ENCODE measurements at places on chromosomes 2 and 18.

GRCh38 chr2:72603481-72603880 lies 222.4 kb downstream of the EXOC6B start:
- DNase-seq: no peak

- DNase-seq: no peak
These were observed 1267.6 kb upstream of the PIK3C3 start for GRCh38 chr18:40687399-40687798.

DNA sequence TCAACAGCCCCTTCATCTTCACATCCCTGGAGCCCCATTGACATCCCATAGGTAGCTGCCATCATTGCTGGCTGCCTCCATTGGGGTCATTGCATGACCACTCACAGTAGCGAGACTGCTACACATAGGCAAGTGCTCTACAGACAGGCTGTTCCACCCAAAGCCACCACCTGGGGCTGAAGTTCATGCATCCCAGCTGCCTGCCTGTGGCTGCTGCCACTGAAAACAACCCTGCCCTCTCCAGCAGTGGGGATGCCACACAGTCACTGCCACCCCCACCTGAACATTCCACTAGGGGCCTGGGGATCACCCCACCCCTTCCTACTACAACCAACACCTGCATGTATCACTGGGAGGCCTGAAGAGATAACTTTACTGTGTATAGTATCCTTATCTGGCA lies 59.5 kb upstream of the CTAGE1 start:
- no peak for DNase-seq

DNA sequence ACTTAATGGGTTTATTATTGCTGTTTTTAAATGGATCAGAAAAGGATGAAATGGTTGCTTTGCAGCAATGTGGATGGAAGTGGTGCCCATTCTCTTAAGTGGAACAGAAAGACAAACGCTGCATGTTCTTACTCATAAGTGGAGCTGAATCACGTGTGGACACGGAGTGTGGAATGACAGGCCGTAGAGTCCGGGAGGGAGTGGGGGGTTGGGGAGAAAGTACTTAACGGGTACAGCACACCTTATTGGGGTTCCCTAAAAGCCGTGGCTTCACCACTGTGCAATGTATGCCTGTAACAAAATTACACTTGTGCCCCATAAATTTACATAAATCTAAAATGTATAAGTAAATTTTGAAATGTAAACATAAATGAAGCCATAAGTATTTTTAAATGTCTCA lies 64.0 kb upstream of the CTDP1 start:
- no peak for DNase-seq

GRCh38 chr2:191228861-191229260 lies 16.3 kb upstream of the MYO1B start:
- DNase-seq: no peak

GRCh38 chr18:3179430-3180089 lies 40.2 kb downstream of the MYOM1 start:
- no peak for DNase-seq

DNA sequence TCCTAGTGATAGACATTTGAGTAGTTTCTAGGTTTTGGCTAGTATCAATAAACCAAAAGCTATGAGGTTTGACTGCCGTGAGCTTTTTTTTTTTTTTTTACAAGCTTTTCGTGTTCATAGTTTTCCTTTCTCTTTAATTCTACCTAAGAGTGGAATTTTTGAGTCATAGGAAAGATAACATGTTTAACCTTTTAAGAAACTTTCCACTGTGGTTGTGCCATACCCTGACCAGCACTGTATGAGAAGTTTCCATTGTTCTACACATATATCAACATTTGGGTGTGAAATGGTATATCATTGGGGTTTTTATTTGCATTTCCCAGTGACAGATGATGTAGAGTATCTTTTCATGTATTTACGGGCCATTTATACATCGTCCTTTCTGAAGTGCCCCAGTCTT lies 31.7 kb downstream of the UBE2F start:
- peak; percentile 3 for DNase-seq

GRCh38 chr2:222239091-222239490 lies 59.7 kb downstream of the PAX3 start:
- no peak for DNase-seq

DNA sequence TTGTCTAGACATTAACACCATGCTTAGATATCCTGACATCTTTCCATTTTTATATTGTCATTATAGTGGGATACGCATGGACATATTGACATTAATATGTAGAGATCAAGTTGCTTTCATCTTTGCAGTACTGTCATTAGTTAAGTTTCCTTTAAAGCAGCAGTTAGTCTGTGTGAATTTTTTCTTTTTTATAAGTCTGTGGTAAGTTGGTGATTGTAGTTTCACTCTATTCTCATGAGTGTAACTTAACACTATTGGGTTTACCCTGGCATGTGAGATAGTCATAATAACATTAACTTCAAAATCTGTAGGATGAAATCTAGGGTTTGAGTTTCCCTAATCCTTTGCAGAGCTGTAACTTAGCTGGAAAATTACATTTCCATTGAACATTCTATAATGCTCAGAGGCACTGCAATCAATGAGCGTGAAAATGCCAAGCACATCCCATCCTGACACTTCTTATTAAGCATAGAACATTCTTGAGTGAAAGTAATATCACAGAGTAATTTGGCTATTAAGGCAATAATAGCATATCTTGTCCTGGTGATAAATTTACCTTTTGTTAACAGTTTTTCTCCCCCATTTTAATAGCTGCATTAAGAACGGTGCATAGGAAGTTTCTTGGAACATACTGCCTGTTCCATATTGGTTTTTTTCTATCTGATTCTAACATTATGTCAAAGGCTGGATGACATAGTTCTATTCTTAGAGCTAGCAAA lies 47.5 kb upstream of the DARS1 start:
- DNase-seq: no peak

DNA sequence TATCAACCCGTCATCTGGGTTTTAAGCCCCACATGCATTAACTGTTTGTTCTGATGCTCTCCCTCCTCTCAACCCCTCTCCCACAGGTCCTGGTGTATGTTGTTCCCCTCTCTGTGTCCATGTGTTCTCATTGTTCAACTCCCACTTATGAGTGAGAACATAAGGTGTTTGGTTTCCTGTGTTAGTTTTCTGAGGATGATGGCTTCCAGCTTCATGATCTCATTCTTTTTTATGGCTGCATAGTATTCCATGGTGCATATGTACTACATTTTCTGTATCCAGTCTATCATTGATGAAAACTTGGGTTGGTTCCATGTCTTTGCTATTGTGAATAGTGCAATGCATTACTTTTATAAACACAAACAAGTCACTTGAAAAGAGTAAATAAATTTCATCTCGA lies 7.0 kb upstream of the INPP1 start:
- DNase-seq: no peak
